ENCODE measurements at places on chromosomes 5 and 9. TPM values are rescaled to one million over a fixed set of nuclear protein-coding genes. Genes with fewer than 3 reads are reported as not detected.

Gene PTGES
- total RNA-seq, result 2.7 TPM

Gene GOLM1
- 14.3 TPM for total RNA-seq

Gene PCDHGA12
- 14.1 TPM for total RNA-seq

Gene SNAPC4
- total RNA-seq, result 5.0 TPM

Gene SLCO6A1
- not detected for total RNA-seq

Gene TXNDC8
- total RNA-seq, result not detected

Gene PCDHGA4
- 5.6 TPM for total RNA-seq

Gene CMBL
- 21.3 TPM for total RNA-seq

Gene STK10
- 12.6 TPM for total RNA-seq

Gene TAS2R1
- total RNA-seq, result not detected

Gene GARIN3
- total RNA-seq, result not detected

All from sigmoid colon (tissue), 7 donors.